Neural progenitor cell (in vitro differentiated cells): ENCODE measurements at places on chromosomes 7 and 10.

DNA sequence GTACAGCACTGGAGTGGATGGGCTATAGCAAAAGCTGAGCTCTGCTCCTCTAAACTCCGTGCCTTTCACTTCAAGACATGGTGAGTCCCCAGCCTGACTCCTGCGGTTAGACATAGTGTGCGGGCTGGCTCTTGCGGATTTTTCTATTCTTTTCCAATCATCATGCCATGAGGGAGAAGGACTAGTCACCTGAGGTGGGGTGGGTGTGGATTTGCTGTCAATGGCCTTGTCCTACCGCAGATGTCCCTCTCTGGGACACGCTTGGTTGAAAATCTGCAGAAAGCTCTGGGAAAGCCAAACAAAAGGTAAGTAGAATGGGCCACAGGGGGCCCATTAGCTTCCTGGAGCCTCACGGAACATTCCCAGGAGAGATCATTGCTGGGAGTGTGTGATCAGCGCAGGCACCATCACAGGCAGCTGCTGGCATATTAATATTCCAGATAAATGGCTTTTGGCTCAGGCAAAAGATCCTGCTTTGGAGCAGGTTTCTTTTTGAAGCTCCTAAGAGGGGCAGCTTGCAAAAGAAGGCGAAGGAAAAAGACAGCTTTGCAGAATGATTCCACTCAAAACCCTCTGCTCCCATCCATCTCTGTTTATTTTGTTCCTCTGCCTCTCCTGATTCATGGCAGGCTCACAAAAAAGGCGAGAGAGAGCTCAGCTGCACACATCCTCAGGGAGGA lies 509.0 kb upstream of the ZMIZ1 start:
- peak; percentile 67 for DNase-seq

- no peak for DNase-seq
Observed at GRCh38 chr10:123649676-123650075, 16.5 kb upstream of the GPR26 start.

GRCh38 chr7:129576138-129576537 lies 35.4 kb upstream of the NRF1 start:
- no peak for DNase-seq

DNA sequence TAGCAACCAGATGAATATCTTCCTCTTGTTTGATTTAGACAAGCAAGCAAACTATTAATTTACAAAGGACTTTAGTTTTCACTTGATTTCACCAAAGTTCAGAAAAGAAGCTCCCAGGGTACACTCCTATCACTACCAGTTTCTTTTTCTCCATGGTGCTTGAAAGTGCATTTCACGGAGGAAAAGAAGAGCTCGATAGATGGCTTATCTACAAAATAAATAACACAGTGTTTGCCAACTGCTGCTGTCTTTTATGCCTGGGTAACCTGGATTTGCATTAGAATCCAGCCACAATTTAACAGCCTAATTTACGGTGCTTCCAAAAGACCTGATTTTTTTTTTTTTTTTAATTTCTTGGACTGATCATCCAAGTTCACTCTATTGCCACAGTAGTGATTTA lies 275.7 kb downstream of the GPR37 start:
- DNase-seq = no peak

- DNase-seq = peak; percentile 39
Observed at GRCh38 chr7:14606101-14606500, 296.4 kb downstream of the DGKB start.

DNA sequence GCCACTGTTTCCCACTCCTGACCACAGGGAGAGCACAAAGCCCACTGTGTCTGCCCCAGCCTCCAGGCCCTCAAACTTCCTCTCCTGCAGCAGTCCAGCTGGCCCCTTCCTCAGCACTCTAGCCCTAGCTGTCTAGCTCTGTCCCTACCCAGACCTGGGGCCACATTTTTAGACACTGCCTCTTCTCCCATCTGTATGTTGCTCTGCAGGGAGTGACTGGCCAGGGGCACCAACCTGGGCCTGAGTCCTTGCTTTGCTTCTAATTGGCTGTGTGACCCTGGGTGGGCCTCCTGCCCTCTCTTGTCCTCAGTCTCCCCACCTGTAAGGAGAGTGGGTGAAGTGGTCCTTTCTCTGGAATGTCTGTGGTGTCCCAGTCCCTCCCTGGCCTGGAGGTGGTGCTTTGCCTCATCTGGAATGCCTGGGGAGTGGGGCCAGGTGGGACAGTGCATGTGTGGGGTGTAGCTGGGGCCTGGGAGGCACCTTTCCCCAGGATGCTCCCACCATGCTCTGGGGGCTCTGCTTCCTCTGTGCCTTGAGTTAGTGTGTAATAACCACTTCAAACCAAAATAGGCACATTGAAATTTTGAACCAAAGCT lies 25.1 kb downstream of the AQP1 start:
- DNase-seq = no peak

GRCh38 chr7:5050676-5051075 lies 5.0 kb downstream of the RBAK start:
- DNase-seq = no peak
